ENCODE measurements at places on chromosomes 3 and 15. TPM values are rescaled to one million over a fixed set of nuclear protein-coding genes. Genes with fewer than 3 reads are reported as not detected.
A peak's percentile ranks its signal among the peaks of the same experiment; 100 is the strongest.

DNA sequence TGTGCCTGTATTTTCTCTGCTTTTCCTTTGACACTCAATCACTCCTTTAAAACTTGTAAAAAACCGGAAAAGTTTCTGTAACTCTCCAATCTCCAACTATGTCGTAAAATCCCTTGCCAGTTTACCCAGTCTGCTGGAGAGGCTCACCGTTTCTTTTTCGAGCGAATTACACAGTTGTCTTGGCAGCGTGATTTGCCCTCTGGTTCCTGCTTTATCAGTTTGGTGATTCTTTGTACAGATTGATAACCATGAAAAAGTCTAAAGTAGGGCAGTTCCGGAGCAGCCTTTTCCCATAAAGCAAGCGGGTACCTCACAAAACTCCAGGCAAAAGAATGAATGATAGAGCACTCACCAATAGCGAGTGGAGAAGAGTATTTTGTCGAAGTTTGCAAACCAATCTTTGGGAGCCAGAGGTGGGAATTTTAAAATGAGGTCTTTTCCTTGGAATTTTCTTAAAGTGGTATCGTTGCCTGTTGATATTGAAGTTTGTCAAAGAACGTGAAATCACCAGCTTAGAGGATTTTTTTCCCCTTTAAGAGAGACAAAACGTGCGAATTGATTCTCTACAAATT, at the start of gene TTC23:
Gene TTC23, minus strand, starts transcription at position 312 of the 572 bp plus-strand sequence. CDS start 20,869 bp downstream, outside the sequence.
- no peaks in the 10 kb centered on the region for H3K36me3 ChIP-seq
- DNase-seq: no peak
- H3K27me3 ChIP-seq: no peaks in the 10 kb centered on the region
- H3K4me1 ChIP-seq: peaks cover 11% of the 10 kb centered on the region
- H3K4me3 ChIP-seq: peak within 1 kb of the TSS; percentile 76

GRCh38 chr3:138673641-138674530, 65.3 kb downstream of the FAIM start:
- no peak for DNase-seq
- no peaks in the 10 kb centered on the region for H3K4me1 ChIP-seq
- no peak overlapping the region for H3K4me3 ChIP-seq
- no peaks in the 10 kb centered on the region for H3K36me3 ChIP-seq
- H3K27ac ChIP-seq: no peak overlapping the region
- H3K27me3 ChIP-seq: no peaks in the 10 kb centered on the region

The PPM1L gene
- 0.21 TPM for total RNA-seq

The SH3BP5 gene
- total RNA-seq: 60.5 TPM

DNA sequence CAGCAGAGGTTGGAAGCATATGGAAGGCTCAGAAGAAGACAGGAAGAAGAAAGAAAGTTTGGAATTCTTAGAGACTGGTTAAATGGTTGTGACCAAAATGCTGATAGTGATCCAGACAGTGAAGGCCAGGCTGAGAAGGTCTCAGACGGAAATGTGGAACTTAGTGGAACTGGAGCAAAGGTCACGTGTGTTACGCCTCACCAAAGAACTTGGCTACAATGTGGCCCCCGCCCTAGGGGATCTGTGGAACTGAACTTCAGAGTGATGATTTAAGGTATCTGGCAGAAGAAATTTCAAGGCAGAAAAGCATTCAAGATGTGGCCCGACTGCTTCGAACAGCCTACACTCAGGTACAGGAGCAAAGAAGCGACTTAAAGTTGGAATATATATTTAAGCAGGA, 83.1 kb downstream of the MYO5A start:
- no peak for DNase-seq
- no peaks in the 10 kb centered on the region for H3K4me1 ChIP-seq
- H3K27me3 ChIP-seq: no peaks in the 10 kb centered on the region
- H3K36me3 ChIP-seq: no peaks in the 10 kb centered on the region
- no peak overlapping the region for H3K4me3 ChIP-seq

DNA sequence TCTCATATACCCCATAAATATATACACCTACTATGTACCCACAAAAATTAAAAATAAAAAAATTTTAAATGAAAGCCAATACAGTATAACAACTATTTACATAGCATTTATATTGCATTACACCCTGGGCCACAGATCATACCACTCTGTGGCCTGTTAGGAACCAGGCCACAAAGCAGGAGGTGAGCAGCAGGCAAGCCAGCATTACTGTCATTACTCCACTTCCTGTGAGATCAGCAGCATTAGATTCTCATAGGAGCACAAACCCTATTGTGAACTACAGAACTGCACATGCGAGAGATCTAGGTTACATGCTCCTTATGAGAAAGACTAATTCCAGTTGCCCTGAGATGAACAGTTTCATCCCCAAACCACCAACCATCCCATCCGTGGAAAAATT, 17.4 kb downstream of the FILIP1L start:
- no peak for DNase-seq
- H3K4me3 ChIP-seq: no peak overlapping the region
- no peak overlapping the region for H3K27ac ChIP-seq
- no peaks in the 10 kb centered on the region for H3K27me3 ChIP-seq
- H3K36me3 ChIP-seq: no peaks in the 10 kb centered on the region

DNA sequence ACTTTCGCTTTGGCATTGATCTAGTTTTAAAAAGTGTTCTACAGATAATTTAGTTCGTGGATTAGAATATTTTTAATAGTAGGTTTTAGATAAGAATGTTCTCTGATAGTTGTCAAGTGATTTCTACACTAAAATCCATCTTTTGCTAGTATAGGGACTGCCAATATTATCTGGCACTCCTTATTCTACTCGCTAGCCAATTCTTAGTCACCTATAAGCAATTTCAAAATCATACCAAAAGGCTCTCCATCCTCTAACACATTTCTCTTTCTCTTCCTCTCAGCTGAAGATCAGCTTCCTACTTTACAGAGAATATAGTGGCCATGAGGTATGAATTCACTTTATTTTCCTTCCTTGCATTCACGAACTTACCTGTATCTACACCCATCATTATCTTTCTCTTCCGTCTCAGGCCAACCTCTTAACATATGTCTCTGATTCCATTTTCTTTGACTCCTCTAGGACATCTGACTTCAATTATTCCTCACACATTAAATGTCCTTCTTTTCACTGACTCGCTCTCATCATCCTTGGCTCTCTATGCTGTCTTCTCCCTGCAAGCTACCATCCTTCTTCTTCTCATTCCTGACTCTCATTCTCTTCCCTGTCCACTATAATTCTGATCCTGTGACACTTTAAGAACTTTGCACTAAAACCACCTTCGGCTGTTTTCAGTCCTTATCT, 35.5 kb downstream of the C3orf80 start:
- H3K27ac ChIP-seq: no peak overlapping the region

DNA sequence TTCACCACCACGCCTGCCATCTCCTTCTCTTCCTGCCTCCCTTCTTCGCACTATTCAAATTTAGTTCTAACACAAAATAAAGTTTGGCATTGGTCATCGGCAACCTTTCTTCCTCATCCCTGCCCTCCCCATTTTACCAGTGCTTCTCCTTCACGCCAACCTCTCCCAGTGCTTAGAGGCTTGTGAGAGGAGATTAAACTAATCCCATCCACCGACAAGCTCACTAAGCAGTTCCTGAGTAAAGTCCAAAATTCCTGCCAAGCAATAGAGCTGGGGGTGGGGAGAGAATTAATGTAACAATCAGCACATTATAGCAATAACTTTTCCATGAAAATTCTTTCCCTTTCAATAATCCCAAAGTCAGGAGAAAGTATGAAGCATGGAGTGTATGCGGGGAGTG, 157.4 kb upstream of the GMNC start:
- no peak for DNase-seq
- no peaks in the 10 kb centered on the region for H3K36me3 ChIP-seq
- H3K4me3 ChIP-seq: no peak overlapping the region
- H3K27me3 ChIP-seq: no peaks in the 10 kb centered on the region

- DNase-seq: no peak
- H3K27ac ChIP-seq: no peak overlapping the region
- H3K4me1 ChIP-seq: no peaks in the 10 kb centered on the region
- H3K36me3 ChIP-seq: no peaks in the 10 kb centered on the region
Measured at GRCh38 chr3:80542456-80542855, 774.7 kb upstream of the ROBO1 start.

The GABRB3 gene
- 0.27 TPM for total RNA-seq

DNA sequence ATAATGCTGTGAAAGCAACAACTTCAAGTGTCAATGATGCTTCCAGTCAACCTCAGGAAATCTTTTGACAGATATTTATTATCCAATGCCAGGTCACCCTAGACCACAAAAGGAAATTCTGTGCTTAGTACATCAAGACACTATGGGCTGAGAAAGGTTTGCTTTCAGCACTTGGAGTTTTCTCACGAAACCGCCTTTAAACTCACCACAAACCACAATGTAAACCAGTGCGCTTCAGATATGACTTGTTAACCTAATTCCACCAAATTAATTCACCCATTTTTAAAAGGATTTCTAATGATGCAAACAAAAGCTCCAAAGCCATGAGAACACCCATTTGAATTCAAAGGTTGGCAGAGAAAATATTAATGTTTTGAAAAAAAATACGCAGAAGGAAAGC, 292.9 kb upstream of the NR2F2 start:
- peak; percentile 93 for DNase-seq
- no peak overlapping the region for H3K4me3 ChIP-seq
- no peaks in the 10 kb centered on the region for H3K27me3 ChIP-seq
- peak overlapping the region; percentile 6 for H3K27ac ChIP-seq
- H3K36me3 ChIP-seq: no peaks in the 10 kb centered on the region

The NRG4 gene
- total RNA-seq: 2.9 TPM

GRCh38 chr3:150733373-150733935, 29.5 kb downstream of the SIAH2 start:
- no peaks in the 10 kb centered on the region for H3K27me3 ChIP-seq
- no peak overlapping the region for H3K4me3 ChIP-seq
- DNase-seq: no peak
- no peak overlapping the region for H3K27ac ChIP-seq
- H3K4me1 ChIP-seq: peaks cover 9% of the 10 kb centered on the region

DNA sequence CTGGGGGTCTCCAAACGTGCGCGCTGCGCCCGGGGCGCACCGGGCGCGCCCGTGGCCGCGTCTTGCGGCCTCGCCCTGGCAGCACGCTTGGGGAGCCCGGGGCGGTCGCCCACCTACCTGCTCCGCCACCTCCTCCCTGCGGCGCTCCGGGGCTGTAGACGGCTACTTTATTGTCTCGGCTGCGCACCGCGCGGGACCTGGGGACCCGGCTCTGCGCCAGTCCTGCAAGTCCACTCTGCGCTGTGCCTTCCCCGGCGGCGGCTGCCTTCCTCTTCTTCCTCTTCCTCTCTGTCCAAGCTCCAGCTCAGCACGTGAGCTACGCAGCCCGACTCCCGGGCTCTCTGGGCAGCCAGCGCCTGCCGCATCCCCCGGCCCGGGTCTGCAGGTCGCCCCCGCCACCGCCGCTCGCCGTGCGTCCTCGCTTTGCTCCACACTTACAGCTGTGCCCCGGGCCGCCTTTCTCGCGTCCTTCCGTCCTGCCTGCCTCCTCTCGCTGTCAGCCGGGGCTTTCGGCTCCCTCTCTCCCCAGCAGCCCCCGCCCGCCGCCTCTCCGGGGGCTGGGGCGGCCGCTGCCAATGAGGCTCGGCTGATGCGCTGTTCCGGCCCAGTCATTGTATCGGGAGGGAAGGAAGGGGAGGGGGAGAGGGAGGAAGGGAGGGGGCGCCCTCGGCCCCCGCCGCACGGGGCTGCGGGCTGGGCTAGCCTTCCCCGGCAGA, 156.4 kb upstream of the FRMD4B start:
- no peaks in the 10 kb centered on the region for H3K27me3 ChIP-seq
- no peak overlapping the region for H3K27ac ChIP-seq
- DNase-seq: no peak
- H3K36me3 ChIP-seq: no peaks in the 10 kb centered on the region
- H3K4me1 ChIP-seq: no peaks in the 10 kb centered on the region

- no peak overlapping the region for H3K4me3 ChIP-seq
- no peak for DNase-seq
- H3K36me3 ChIP-seq: no peaks in the 10 kb centered on the region
- H3K27me3 ChIP-seq: no peaks in the 10 kb centered on the region
- H3K4me1 ChIP-seq: no peaks in the 10 kb centered on the region
Measured at GRCh38 chr15:98397419-98397818, 250.9 kb upstream of the IGF1R start.

- no peaks in the 10 kb centered on the region for H3K27me3 ChIP-seq
- no peaks in the 10 kb centered on the region for H3K36me3 ChIP-seq
Measured at GRCh38 chr3:72009851-72010443, 225.0 kb upstream of the PROK2 start.

The HAUS2 gene
- total RNA-seq: 26.7 TPM

The AMT gene
- 2.4 TPM for total RNA-seq

DNA sequence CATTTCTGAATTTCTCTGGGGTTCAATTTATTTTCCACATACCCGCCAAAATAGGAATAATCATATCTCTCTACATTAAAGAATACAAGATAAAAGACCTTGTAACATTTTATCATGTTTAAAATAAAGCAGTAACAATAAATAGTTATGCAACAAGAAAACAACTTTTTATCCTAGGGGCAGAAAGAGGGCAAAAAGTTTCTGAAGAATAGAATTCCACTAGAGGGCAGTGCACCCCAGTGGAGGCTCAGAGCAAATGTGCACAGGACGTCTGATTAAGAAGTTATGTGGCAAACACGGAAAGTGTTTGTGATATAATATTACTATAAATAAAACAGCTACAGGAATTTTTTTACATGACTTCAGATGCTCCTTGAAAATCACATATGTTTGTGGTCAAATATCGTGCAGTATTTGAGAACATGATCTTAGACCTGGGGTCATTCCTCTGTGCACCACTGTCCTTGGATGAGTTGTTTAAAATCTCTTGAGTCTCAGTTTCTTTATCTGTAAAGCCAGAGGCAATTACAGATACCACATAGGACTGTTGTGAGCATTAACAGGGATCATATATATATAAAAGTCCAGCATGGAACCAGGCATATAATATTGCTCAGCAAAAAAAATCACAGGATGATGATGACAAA, 13.2 kb upstream of the PIK3R4 start:
- no peak overlapping the region for H3K4me3 ChIP-seq
- DNase-seq: no peak
- H3K4me1 ChIP-seq: no peaks in the 10 kb centered on the region
- H3K27me3 ChIP-seq: no peaks in the 10 kb centered on the region

GRCh38 chr3:115657168-115657567, 33.9 kb downstream of the GAP43 start:
- H3K4me3 ChIP-seq: no peak overlapping the region
- H3K36me3 ChIP-seq: no peaks in the 10 kb centered on the region
- DNase-seq: no peak
- H3K4me1 ChIP-seq: peaks cover 21% of the 10 kb centered on the region
- no peaks in the 10 kb centered on the region for H3K27me3 ChIP-seq

GRCh38 chr3:66525771-66526170, 24.9 kb upstream of the LRIG1 start:
- no peaks in the 10 kb centered on the region for H3K27me3 ChIP-seq
- H3K4me3 ChIP-seq: no peak overlapping the region
- no peak for DNase-seq
- H3K36me3 ChIP-seq: no peaks in the 10 kb centered on the region

DNA sequence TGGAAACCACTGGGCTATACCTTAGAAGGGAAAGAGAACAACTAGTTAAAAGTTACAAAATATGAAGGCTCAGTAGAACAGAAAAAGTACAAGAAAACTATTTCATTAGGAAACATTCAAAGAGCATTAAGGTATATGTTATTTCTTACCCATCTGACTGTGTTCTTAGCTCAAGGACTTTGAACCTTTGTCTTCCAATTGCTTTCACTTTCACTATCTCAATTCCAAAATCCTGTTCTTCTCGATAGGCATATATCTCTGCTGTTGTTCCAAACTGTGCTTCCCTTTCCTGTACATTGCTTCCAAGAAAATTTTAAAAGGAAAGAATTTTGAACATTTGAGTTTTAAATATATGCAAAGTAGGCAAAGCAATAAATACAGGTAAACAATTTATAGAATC, 6.9 kb downstream of the CRBN start:
- H3K4me1 ChIP-seq: no peaks in the 10 kb centered on the region
- DNase-seq: no peak
- no peak overlapping the region for H3K4me3 ChIP-seq
- no peak overlapping the region for H3K27ac ChIP-seq
- H3K36me3 ChIP-seq: 0 out of 2 replicates have a peak, but pooled peaks cover 9% of the 10 kb centered on the region

The UBE2E2 gene
- total RNA-seq: 38.2 TPM

Measured in GM12878 (cell line).